Fibroblast of skin of abdomen (primary cell): ENCODE measurements at places on chromosomes 5 and 9.
A peak's percentile ranks its signal among the peaks of the same experiment; 100 is the strongest.

DNA sequence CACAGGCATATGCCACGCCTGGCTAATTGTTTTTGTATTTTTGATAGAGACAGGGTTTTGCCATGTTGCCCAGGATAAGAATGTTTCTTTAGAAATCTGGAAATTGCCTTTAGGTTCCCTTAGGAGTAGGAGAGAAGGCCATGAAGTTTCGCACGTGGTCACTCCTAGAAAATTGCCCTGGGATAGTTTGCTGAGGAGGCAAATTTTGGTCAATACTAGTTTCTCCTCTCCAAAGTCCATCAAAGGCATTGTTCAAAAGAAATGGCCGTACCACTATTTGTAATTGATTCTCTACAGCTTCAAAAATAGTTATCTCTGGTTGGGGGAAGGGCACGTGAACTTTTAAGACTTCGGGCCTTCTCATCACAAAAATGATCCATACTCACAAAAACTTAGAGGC lies 845 bp upstream of the SLC30A5 start:
- no peak for DNase-seq

GRCh38 chr5:174418809-174419539 lies 305.4 kb upstream of the MSX2 start:
- DNase-seq: peak; percentile 8

- no peak for DNase-seq
These were observed 834.5 kb downstream of the PTPRD start for GRCh38 chr9:9778293-9778692.

DNA sequence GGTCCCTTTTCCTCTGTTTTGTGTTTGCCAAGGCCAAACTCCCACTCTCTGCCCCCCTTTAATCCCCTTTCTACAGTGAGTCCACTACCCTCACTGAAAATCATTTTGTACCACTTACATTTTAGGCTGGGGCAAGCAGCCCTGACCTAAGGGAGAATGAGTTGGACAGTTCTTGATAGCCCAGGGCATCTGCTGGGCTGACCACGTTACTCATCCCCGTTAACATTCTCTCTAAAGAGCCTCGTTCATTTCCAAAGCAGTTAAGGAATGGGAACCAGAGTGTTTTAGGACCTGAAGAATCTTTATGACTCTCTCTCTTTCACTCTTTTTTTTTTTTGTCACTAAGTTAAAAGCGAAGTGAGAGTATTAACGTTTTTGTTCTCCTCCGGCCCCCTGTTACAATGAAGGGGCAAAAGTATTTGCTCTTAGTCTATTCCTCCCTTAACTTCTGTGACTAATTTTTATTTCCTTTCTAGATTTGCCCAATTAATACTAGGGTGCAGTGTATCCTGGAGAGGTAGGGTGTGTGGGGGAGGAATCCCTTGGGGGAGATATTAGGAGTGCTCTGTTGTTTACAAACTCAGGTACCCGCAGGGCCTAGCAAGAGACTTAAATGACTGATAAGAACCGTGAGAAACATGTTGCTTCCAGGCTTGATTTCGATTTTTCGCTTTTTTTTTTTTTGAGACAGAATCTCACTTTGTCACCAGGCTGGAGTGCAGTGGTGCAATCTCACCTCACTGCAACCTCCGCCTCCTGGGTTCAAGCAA lies 14.7 kb downstream of the GM2A start:
- DNase-seq: no peak

DNA sequence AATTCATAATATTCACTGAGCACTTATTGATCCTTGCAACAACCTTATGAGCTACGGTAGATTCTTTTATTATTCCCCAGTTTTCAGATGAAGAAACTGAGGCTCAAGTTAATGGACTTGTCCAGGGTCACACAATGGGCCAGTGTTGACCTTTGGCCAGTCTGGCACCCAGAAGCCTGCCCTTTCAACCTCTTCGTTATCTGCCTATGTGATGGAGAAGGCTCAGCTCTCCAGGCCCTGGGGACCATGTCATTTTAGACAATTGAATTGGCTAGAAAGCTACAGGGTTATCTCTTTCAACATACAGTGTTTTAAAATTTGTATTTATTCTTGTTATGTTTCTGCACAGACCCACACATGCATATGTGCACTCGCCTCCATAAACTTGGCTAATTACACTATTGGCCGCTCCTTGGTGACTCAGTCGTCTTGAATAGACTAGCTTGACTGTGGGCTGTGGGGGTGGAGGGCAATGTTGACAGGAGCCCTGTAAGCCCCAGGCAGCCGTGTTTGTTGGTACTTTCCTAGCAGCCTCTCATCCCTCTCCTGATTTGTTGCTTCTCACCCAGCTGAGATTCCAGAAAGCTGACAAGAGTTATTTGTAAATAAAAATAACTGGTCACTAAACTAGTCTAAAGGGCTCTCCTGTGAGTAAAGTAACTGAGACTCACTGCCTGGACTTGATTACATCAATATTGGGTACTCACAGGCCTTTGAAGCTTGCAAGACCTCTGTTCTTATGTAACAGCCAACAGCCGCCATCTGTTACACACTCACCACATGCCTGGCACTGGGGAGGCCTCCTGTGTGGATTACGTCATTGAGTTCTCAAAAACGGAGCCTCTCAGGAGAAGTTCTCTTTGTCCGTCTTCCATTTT lies 8.5 kb upstream of the ANGPTL2 start:
- DNase-seq: peak; percentile 96

- no peak for DNase-seq
These were observed 84.5 kb upstream of the MAN2A1 start for GRCh38 chr5:109605207-109605730.

- no peak for DNase-seq
These were observed 29.7 kb upstream of the ABO start for GRCh38 chr9:133304477-133305377.

DNA sequence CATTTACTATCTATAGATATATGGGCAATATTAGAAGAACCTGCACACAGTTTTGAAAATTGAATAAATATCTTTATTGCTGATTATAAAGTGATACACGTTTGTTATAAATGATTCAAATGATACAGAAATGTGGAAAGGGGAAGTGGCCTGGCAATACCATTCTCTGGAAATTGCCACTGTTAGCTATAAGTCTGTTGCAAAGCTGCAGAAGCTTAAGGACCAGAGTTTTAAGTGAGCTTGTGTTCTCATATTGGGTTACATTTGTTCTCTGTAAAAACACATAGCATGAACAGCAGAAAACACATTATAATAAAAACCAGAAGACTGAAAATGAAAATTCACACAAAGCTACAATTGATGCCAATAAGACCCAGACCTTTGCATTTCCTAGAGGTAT lies 59.6 kb downstream of the RASGRF2 start:
- no peak for DNase-seq

GRCh38 chr5:6583049-6583880 lies 49.6 kb downstream of the NSUN2 start:
- DNase-seq: peak; percentile 13

DNA sequence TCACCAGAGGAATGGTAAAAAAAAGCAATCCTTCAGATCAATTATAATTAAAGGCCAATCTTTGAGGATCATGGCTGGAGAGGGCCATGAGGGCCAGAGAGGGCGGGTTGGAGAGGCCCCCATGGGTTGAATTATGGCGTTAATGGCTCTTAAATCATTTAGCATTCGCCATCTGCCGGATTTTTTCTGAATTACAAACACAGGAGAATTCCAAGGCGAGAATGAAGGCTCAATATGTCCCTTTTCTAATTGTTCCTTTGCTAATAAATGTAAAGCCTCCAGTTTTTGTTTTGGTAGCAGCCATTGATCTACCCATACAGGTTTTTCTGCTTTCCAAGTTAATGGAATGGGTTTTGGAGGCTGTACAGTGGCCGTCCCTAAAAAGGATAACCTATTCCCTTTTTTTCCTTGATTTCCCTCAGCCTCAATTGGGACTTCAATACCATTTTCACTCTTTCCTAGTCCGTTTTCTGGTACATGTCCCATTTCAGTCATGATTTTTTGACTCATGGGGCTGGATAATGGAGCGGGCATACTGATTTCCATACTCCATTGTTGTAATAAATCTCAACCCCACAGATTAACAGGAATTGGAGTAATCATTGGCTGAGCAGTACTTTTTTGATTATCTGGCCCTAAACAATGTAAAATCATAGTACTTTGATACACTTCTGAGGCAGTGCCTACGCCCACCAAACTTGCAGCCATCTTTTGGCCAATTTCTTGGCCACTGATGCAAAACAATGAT lies 6.7 kb upstream of the TMEM141 start:
- no peak for DNase-seq

DNA sequence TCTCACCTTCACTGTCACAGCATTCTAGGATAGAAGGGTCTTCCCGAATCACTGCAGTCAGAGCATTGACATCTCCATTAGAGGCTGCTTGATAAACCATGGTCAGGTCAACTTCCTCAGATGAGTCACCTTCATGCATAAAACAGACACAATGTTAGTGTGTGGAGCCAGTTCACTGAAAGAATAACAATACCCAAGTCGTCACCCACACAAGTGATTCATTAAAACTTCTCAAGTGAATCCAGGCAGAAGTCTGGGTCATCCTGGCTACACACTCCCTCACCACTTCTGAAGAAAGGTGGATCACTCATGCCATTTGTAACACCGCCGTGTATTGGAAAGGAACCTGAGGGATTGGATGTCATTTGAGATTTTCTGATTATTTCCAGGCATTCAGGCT lies 49.6 kb downstream of the ANKRD55 start:
- DNase-seq: peak; percentile 86

GRCh38 chr9:123655681-123656423 lies 274.1 kb downstream of the DENND1A start:
- DNase-seq: no peak

DNA sequence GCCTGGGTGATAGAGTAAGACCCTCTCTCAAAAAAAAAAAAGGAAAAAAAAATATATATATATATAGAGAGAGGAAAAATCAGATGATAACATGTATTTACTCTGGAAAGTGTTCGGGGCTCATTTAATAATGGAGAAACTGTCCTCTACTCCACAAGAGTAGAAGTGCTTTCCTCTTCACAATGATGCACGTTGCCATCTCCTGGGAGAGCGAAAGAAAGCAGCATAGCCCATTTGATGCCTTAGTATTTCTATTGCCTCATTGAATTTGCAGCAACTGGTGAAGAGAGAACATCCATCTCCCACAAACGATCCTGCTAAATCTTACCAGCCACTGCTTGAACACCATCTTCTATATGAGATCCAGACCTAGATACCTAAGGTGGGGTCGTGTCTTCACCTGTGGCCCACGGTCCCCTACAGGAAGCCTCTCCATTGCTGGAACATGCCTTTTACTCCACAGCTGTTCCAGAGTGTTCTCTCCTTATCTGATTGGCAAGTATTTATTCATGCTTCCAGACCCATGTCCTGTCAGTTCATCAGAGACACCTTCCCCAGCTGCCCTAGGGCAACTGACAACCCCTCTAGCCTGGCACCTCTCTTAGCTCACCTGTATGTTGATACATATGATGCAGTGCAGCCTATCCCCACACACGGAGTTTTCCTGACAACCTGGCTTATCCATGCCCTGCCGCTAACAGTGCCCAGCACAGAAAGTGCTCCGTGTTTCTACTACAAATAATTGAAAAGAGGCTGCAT lies 115.3 kb downstream of the MARCHF11 start:
- no peak for DNase-seq

GRCh38 chr9:113695901-113696300 lies 180.2 kb upstream of the ZNF618 start:
- DNase-seq: no peak

- no peak for DNase-seq
These were observed 611 bp downstream of the EXOSC3 start for GRCh38 chr9:37784291-37784615.

- peak; percentile 76 for DNase-seq
These were observed 108.7 kb upstream of the MPDZ start for GRCh38 chr9:13388157-13388556.

DNA sequence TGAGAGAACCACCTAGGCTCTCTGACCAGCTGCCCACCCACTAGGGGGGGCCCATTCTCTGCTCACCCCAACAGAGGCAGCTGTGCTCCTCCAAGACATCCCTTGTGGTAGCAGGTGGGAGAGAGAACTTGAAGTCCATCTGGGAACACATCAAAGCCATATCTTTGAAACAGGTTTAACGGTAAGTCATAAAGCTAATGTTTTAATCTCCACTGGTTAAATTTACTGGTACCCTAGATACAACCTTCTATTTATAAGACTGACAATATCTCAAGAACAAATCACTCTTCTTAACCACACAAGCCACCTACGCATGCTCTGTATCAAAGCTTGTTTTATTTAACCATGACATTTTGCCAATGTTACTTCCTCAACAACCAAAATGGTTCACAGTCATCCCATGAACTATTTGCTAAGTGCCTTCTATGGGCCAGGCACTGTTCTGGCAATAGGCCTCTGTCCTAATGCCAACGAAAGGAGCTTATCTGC lies 20.4 kb downstream of the AUH start:
- DNase-seq: no peak

DNA sequence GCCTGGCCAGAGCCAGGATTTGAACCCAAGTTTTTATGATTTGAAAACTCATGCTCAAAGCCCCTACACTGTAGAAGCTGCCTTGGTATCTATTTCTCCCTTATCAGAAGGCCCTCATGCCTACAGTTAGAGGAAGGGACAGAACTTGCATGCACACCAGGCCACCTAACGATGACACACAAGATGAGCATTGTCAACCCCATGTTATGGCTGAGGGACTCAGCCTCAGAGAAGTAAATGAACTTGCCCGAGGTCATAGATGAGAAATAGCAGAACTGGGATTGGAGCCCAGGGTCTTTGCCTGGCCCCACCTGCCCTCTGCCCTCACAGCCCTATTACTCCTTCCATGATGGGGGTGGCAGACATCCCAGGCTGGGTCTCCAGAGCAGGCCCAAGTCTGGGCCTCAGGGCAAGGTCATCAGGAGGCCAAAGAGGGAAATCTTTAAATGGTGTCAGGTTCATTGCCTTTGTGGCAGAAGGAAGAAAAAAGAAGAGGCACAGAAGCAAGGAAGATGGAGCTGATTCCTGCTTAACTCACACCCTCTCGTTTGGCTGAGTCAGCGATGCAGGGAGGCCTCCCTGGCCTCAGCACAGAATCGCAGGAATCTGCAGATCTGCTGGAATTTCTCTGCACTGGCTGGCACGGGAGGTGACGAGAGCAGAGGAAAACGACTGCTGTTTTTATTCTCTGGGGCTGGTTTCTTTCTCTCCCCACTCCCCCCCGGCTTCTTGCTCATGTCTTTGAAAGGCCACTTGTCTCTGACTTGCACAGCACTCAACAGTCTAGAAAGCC lies 20.6 kb upstream of the CRB2 start:
- peak; percentile 83 for DNase-seq

GRCh38 chr9:129391221-129391661 lies 213.2 kb upstream of the IER5L start:
- no peak for DNase-seq
